ENCODE measurements at places on chromosomes 1 and 21. TPM values are rescaled to one million over a fixed set of nuclear protein-coding genes. Genes with fewer than 3 reads are reported as not detected.

- DNase-seq, result no peak
These were observed 34.7 kb downstream of the RGSL1 start for GRCh38 chr1:182484531-182485257.

The OLIG2 gene
- 14.4 TPM for total RNA-seq

The HSF2BP gene
- 2.5 TPM for total RNA-seq

The ERG gene
- 2.3 TPM for total RNA-seq

DNA sequence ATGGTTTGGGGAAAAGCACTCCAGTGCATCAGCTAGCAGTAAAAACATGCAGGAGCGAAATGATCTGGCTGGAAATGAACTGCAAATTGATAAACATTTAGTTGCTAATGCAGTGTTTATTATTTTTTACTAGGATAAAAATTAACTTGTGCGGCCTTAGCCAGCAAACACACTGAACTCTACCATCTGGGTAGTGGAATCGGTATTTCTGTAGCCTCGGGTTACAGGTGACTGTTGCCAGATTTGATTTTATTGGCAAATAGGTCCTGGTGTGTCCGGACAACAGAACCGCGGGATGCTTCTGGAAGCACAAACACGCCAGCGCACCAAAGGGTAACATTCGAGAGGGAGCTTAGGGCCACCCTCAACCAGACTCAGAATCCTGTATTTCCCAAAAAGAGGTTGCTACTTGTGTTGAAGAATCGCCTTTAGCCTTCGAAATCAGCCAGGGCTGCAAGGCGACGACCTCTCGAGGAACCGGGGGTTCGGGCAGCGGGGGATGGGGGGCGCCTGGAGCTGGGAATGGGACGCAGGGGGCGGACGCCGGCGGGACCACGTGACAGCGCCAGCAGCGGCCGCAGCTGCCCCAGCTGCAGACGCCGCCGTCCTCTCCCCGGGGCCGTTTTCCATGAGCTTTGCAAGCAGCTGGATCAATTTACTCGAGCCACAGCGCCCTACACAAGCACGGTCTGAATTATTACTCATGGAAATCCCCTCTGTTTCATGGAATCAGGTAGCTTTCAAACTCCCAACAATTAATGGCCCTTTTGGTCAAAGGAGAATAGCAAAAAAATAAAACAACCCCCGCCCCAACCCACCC lies 158.8 kb downstream of the TOMM20 start:
- DNase-seq, result peak; percentile 19

DNA sequence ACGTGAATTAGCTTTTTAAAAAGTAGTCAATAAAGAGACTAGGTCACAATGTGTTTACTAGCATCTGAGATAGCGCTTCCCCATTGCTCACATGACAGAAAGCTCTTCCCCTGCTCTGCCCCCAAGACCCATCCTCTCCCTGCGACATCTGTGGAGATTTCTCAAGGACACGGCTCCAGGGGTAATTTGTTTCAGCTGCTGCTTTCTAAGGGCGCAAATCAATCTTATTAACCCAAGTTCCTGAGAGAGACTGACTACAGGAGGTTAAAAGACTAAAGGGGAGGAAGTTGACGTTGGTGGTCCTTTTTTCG lies at the start of gene MYOCOS:
Gene MYOCOS, plus strand, starts transcription at position 92 of the 311 bp plus-strand sequence. CDS start 1,641 bp downstream, outside the sequence.
- no peak for DNase-seq

DNA sequence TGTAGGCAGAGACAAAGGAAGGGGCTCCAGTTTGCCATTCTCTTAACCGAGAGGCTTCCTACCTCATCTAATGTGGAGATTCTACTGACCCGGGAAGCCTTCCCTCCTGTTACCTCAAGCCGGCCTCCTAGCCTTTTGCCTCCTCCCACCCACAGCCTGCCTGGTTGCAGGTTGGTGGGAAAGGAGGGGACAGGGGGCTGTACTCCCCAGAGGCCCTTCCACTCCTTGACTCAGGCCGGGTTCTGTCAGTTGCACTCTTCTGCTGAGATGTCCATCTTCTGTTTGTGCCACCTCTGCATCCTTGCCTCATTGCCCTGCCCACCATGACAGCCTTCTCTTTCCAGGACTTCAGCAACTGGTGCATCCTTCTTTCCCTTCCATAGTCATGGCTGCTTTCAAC lies 98.0 kb upstream of the SLC44A3 start:
- DNase-seq, result no peak

DNA sequence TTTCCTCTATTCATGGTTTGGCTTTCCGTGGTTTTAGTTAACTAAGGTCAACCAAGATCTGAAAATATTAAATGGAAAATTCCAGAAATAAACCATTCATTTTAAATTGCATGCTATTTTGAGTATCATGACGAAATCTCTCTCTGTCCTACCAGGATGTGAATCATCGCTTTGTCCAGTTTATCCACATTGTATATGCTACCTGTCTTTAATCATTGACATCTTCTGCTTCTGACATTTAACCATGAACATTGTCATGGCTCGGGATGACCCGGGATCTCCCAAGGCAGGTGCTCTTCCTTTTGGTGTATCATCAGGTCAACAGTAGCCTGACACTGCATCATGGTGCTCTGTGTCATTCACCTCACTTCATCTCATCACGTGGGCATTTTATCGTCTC lies 125.5 kb upstream of the HNRNPU start:
- DNase-seq, result no peak

- no peak for DNase-seq
These were observed 14.0 kb downstream of the KRTAP24-1 start for GRCh38 chr21:30268608-30269197.

The S100A1 gene
- total RNA-seq, result 1.5 TPM

The MYBPH gene
- total RNA-seq, result not detected

GRCh38 chr1:1371746-1372711 lies 3.0 kb downstream of the AURKAIP1 start:
- DNase-seq, result peak; percentile 71

GRCh38 chr1:247429496-247429895 lies 13.5 kb downstream of the NLRP3 start:
- DNase-seq, result no peak

- DNase-seq, result no peak
These were observed 6.3 kb upstream of the IL20 start for GRCh38 chr1:206859082-206859521.

GRCh38 chr1:182196897-182197870 lies 135.7 kb upstream of the ZNF648 start:
- no peak for DNase-seq

DNA sequence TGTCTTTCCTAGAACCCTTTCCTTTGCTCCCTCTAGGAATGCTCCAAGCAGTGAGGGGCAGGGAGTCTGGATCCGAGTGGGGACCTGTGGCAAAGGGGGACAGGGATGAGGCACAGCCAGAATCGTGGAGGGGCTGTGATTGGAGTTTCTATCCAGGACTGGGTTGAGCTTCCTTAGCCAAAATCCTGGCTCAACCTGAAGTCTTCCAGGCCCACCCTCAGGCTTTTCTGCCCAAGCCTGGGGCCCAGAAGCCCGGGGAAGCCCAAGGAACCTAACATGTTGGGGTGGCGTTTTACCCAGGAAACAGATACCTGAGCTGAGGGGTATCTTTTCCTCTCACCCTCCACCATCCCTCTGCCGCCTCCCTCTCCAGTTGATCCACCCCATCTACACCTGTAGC lies 5.4 kb downstream of the MYOG start:
- DNase-seq, result no peak

GRCh38 chr1:38327559-38327973 lies 281.0 kb upstream of the POU3F1 start:
- no peak for DNase-seq

The RAP1GAP gene
- total RNA-seq, result 13.5 TPM

DNA sequence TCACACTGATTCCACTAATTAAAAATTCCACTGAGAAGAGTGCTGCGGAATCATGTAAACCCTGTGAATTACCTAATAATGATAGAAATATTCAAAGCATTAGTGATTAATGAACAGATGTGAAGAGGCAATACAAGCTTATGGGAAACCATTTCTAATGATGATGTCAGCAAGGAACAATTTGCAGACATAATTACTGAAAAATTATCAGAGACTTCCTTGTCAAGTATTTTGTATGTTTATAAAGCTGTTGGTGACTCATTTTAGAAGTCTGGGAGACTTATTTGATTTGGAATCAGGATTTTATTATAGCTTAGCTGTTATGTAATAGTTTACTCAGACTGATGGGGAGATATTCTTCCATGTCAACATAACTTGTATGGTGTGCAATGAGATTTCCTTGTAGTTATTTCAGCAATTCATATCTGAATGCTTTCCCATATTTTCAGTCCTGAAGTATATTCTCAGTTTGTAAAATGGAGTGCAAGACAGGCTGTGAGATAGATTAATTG lies 135.5 kb downstream of the TGFB2 start:
- no peak for DNase-seq

The ADPRS gene
- 13.0 TPM for total RNA-seq

DNA sequence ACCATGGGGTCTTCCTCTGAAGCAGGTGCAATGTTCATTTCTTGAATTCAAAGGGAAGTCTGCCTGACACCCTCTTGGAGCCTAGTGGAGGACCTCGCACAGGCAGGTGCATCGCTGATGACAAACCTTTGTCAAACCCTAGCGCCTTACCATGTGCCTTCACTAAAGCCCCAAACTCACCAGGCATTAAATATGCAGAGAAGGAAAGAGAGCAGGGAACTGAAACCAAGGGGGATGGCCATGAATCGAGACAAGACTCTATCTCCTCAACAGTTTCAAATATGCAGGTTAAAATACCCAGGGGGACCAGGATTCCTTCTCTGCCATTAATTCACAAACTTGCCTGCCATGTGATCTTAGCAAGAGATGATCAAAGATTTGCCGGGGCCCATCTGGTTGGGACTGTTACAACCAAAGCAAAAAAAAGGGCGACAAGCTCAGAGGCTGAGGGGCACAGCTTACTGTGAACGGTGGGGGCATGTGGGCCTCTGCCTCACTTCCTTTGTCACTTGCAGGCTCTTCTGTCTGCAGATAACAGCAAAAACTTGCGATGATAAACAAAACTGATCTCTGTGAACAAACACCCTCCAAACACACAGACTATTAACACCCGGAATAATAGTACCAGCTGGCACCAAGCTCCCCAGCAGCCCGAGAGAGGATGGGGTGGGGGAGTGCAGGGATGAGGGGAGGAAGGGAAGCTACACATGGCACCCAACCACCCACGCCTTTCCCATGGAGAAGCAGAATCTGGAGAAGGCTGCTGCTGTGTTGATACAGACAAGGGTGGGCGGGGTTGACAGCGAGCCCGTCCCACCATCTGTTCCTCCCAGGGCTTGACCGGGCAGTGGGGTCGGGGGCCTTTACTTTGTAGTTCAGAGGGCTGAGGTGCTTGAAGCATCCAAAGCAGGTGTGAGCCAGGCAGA lies 33.9 kb downstream of the TMEM63A start:
- DNase-seq, result no peak

- no peak for DNase-seq
These were observed 26.4 kb downstream of the NPHS2 start for GRCh38 chr1:179549368-179549700.

The SPAG17 gene
- 4.9 TPM for total RNA-seq

DNA sequence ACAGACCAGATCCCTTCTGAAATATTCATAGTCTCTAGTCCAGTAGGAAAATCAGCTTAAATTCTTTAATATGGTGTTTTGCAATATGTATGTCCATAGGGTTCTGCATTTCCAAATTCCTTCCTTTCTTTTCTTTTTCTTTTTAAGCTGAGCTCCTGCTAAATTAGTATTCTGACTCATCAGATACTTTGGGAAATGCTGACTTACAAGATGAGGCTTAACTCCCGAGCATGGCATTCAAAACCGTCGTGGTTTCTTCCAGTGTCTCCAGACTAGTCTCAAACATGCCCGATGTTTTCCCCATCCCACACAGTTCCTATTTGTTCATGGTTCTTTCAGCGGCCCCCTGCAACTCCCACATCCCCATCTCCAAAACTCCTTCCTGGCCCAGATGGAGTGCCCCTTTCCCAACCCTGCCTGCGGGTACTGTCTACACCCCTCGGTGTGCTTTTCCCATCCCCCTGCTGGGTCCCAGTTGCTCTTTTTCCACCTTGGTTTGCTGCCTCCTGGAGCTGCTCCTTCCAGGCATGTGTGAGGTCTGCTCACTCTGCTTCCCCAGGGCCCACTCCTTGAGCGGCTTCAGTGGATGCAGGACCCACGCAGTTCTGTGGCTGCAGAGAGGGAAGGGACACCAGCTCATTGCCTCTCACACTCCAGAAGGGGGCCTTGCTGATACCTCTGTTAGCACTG lies 19.5 kb upstream of the ETV3 start:
- no peak for DNase-seq

The AMY2A gene
- 0.36 TPM for total RNA-seq

GRCh38 chr1:51415963-51416362 lies 85.6 kb upstream of the TTC39A start:
- DNase-seq, result no peak

DNA sequence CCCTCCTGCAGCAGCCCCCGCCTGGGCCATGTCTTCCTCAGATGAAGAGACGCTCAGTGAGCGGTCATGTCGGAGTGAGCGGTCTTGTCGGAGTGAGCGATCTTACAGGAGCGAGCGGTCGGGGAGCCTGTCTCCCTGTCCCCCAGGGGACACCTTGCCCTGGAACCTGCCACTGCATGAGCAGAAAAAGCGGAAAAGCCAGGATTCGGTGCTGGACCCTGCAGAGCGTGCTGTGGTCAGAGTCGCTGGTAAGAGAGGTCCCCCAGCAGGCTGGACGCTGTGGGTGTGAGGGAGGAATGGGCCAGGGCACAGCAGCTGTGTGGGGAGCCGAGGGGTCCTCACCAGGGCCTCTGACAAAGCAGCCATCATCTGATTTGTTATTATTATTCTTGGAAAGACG lies 58.0 kb downstream of the NDUFS5 start:
- DNase-seq, result no peak
